ENCODE measurements at places on chromosomes 3 and 15. TPM values are rescaled to one million over a fixed set of nuclear protein-coding genes. Genes with fewer than 3 reads are reported as not detected.

DNA sequence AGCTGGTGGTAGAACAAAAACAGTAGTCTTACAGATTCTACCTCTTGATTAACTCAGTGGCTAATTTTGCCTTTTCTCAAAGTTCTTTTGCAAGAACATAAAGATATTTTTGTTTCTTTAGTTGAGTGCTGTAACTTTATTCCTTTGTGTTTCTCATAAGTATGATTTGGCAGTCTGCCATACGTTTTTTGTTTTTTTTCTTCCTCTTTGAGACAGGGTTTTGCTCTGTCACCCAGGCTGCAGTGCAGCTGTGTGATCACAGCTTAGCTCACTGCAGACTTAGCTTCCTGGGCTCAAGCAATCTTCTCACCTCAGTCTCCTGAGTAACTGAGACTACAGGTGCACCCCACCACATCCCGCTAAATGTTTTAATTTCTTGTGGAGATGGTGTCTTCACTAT is 22.4 kb downstream of the B3GNT5 start:
- no peak for DNase-seq

- no peak for DNase-seq
Observed at GRCh38 chr3:12974334-12974733, 98.9 kb downstream of the IQSEC1 start.

Gene SAMMSON
- not detected for total RNA-seq

- DNase-seq: no peak
Observed at GRCh38 chr3:9248522-9249271, 749 bp downstream of the SRGAP3 start.

Gene AGBL1
- not detected for total RNA-seq

GRCh38 chr3:16928386-16929132 is 43.8 kb downstream of the PLCL2 start:
- DNase-seq: no peak

GRCh38 chr3:56833536-56833935 is 31.8 kb upstream of the ARHGEF3 start:
- no peak for DNase-seq

- DNase-seq: no peak
Observed at GRCh38 chr3:9911863-9912262, 5.0 kb upstream of the IL17RC start.

Gene A4GNT
- not detected for total RNA-seq

Gene SPATA12
- not detected for total RNA-seq

Gene SHQ1
- total RNA-seq: 31.2 TPM

- no peak for DNase-seq
Observed at GRCh38 chr3:40229386-40229785, 80.1 kb upstream of the EIF1B start.

DNA sequence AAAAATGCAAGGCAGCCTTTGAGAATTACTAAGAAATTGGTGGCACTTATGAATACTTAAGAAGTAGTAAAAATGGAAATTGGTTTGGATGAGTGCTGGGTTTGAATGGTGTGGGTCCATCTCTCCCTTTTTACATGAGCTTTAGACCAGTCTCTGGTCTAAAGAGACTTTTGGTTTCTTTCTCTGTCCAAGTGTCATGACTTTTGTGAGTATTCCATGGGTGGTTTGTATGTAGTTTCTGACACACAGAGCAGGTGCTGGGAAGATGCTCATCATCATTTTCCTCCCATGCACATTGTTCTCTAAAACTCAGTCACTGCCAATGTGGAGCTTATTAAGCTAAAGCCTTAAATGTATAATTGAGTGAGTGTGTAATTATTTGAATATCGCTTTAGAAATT is 63.5 kb downstream of the KAT2B start:
- DNase-seq: no peak

DNA sequence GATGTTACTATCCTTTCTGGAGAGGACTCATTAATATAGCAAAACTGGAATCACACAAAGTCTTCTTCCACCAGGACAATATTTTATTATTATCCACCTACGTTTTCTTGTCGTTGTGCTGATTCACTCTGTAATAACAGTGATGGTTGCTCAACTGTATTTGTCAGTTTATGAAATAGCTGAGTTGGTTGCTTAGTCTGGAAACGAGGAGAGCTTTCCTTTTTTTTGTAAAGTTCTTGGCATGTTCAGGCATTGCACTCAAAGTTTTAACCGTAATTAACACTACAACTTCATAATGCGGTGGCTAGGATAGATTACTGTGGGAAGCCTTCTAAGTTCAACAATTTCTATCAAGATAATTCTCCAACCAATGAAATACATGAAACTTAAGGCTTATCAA is 131.2 kb downstream of the RAP2B start:
- DNase-seq: no peak

Gene CCDC54
- total RNA-seq: not detected

GRCh38 chr3:23041918-23042696 is 161.0 kb upstream of the UBE2E2 start:
- no peak for DNase-seq

Gene CTXN2
- total RNA-seq: not detected

GRCh38 chr3:151925876-151926275 is 52.4 kb downstream of the SUCNR1 start:
- DNase-seq: no peak

Gene SKOR1
- 0.38 TPM for total RNA-seq

DNA sequence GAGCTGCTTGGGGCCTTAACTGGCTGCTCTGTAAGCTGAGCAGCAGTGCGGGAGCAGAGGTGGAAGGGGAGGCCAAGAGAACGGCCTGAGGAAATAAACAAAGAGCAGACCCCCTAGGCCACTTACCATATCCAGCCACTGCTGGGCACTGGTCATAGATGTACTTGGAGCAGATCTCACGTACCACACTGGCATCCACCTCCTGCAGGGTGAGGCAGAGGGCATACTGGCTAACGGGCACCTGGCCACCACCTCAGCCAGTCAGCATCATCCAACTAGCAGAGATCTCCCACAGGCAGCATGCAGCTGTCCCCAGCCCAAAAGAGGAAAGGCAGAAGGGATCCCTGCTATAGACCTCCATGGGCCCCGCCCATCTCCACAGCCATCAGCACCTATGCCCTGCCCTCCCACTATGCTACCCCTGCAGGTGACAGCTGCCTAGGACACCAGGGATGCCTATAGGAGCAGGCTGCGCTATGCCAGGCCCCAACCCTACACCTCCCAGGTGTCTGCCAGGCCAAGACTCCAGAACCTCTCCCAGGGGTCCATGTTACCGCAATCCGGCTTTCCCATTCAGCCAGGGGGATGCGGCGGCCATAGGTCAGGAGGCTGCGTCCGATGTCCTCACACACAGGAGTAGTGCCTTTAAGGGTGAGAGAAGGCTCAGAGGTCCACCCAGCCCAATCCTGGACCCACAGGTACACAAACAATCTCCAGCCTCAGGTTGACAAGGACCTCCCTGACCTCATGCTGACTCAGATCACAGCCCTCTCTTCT is 4.6 kb upstream of the COL7A1 start:
- no peak for DNase-seq

DNA sequence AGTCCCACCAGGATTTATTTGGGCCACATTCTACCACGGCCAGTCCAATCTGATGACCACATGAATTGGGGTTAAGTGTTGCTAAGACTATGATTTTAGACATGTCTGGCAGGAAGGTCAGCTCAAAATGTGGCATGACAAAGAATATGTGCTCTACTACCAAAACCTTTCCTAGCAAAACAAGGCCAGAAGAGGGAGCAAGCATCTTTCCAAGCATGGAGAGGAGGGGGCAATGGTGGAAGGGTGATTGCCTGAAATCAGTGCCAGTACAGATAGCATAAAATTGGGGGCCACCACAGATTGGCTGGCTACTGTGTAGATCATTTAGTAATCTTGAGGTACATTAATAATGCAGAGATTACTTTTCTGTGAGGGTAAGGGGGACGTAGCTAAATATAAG is 43.2 kb downstream of the TMEM39A start:
- DNase-seq: no peak

DNA sequence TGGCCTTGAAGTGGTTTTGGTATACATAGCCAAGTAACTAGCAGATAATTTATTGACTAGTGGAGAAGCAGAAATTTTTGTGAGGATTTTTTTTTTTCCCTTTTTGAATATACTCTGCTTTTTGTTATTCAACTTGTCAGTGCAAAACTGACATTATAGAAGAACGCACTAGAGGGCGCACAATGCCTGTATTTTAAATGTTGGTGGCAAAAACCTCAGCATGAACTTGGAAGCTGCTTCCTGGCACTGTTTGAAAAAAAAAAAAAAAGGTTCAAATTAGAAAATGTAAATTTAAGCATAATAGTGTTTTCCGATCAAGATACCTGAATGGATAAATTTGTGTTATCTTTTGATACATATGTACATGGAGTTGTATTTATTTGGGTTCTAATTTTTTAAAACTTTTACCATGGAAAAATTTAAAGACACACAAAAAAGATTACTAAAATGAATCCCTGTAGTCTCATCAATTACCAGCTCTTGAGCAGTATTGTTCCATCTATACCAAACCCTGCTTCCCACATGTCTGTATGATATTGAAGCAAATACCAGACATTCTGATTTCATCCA is 56.0 kb downstream of the SLC25A26 start:
- DNase-seq: peak; percentile 75

- DNase-seq: no peak
Observed at GRCh38 chr3:14430706-14431451, 28.5 kb downstream of the SLC6A6 start.

Gene CKMT1A
- total RNA-seq: not detected

Gene AP4E1
- total RNA-seq: 13.4 TPM

Gene P2RY14
- total RNA-seq: 1.3 TPM

GRCh38 chr3:70182166-70182565 is 130.3 kb downstream of the MDFIC2 start:
- no peak for DNase-seq

- DNase-seq: peak; percentile 46
Observed at GRCh38 chr15:66566963-66567531, 1.2 kb upstream of the LCTL start.

DNA sequence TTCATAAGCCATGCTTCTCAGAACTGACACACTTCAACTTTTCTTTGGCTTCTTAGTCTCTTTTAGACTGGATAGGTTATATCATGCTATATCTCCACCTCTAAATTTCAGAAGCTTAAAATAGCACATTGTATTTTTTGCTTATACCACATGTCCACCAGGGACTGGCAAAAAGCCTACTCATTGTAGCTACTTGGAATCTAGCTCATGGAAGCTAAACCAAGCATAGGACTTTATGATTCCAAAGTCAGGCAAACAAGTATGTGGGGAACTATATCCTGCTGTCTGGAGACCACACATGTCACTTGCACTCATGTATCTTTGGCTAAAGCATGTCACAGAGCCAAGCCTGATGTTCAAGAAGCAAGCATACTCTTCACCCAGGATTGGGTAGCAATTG is 245.0 kb upstream of the RASGRP1 start:
- no peak for DNase-seq

DNA sequence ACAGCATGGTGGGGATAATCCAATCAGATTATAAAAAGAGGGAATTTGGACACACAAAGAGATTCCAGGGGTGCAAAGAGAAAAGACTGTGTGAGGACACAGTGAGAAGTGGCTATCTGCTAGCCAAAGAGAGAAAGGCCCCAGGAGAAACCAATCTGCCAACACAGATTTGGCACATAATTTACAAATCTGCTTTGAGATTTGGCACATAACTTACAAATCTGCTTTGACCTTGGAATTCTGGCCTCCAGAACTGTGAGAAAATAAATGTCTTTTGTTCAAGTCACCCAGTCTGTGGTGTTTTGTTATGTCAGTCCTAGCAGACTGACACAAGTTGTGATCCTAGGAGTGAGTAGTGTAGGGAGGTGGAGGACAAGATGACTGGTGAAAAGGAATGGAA is 3.5 kb upstream of the TM4SF18 start:
- DNase-seq: no peak

Gene SPINK8
- total RNA-seq: not detected

DNA sequence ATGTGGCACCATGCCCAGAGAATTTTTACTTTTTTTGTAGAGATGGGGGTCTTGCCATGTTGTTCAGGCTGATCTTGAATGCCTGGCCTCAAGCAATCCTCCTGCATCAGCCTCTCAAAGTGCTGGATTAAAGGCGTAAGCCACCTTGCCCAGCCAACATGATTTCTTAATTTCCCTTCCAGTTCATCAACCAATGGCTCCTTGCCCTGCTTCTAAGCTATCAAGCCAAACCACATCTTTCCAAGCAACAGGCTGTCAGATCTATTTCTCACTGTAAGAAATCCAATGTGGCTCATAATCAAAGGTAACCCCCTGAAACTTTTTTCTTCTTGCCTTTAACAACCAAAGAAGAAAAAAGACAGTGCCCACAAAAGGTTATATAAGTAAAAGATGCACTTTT is 204.2 kb upstream of the ICE2 start:
- DNase-seq: no peak

DNA sequence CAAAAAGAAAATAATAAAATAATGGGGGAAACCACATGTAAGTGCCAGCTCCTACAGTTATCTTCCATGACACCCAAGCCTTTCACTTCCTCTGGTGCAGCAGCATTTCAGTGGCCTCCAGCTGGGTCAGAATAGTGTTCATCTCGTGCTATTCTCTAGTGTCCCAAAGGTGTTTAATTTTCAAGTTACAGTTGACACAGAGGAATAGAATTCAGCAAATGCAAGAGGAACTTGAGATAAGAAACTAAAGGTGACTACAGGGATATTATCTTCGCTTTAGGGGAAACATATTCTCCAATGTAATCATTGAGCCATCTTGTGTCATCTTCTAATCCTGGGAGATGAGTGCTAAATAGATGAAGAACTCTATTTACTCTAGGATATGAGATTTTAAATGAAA is 212.8 kb downstream of the EPHA3 start:
- DNase-seq: no peak

DNA sequence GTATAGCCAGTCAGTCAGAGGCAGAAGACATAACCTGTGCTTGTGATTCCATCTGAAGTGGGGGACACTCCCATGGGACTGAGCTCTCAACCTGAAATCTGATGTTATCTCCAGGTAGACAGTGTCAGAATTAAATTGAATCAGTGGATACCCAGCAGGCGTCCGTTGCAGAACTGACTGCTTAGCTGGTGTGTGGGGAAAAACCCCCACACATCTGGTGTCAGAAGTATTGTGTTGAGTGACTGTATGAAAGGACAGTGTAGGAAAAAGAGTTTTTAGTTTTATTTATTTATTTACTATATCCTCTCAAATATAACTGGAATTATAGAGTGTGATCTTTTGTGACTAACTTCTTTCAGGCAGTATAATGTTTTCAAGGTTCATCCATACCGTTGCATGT is 10.4 kb downstream of the KPNA4 start:
- DNase-seq: no peak

GRCh38 chr3:113501597-113501996 is 13.4 kb downstream of the SPICE1 start:
- no peak for DNase-seq

- DNase-seq: peak; percentile 96
Observed at GRCh38 chr3:69051756-69052471, at the start of gene TMF1. Gene TMF1 (minus strand): TSS chr3:69052333. CDS start chr3:69052086, 247 bp downstream.

- peak; percentile 48 for DNase-seq
Observed at GRCh38 chr15:44713006-44713966, 2.0 kb downstream of the B2M start.

GRCh38 chr3:151639418-151639740 is 94.3 kb upstream of the AADACL2 start:
- DNase-seq: no peak

Gene CHL1
- not detected for total RNA-seq

- DNase-seq: no peak
Observed at GRCh38 chr15:43469867-43470266, 23.1 kb downstream of the TP53BP1 start.

GRCh38 chr15:25175789-25176615 is 221.2 kb downstream of the SNRPN start:
- no peak for DNase-seq
